Foreskin keratinocyte (primary cell): ENCODE measurements at places on chromosomes 12 and 14.

- no peak for DNase-seq
Observed at GRCh38 chr14:99478128-99478527, 2.5 kb downstream of the SETD3 start.

DNA sequence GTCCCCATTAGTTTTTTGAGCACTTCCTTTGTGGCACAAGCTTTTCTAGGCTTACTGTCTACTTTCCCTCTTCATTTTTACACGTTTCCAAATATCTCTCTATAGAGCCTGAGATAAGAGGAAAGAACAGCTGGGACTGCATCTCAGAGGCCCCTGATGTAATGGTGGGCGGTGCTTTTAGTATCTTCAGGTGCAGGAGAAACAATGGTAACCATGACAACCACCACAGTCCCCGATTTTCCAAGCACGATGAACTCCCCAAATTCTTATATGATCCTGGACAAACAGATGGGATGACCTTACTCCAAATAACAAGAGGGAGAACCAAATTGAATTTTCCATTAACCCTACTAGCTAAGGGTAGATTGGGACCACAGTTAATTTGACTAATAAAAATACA, 103.3 kb downstream of the AEBP2 start:
- DNase-seq: no peak

GRCh38 chr12:106598003-106598402, 15.2 kb downstream of the RFX4 start:
- DNase-seq: no peak

DNA sequence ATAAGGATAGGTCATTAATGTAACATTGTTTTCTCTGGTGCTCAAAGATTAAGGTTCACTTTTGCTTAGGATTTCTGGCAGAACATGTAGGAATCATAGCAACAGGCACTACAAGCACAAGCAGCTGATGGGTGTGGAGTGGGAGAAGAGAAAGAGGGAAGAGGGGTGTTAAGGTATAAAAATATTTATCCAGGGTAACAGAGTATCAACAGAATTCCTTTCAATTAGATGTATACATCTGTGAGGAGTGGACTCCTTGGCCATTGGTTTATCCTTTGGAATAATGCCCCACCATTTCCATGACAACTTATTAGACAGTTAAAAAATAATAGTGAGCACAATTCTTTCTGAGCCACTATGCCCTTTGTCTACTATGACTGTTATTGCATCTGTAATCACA, 388.3 kb upstream of the DDHD1 start:
- DNase-seq: no peak

DNA sequence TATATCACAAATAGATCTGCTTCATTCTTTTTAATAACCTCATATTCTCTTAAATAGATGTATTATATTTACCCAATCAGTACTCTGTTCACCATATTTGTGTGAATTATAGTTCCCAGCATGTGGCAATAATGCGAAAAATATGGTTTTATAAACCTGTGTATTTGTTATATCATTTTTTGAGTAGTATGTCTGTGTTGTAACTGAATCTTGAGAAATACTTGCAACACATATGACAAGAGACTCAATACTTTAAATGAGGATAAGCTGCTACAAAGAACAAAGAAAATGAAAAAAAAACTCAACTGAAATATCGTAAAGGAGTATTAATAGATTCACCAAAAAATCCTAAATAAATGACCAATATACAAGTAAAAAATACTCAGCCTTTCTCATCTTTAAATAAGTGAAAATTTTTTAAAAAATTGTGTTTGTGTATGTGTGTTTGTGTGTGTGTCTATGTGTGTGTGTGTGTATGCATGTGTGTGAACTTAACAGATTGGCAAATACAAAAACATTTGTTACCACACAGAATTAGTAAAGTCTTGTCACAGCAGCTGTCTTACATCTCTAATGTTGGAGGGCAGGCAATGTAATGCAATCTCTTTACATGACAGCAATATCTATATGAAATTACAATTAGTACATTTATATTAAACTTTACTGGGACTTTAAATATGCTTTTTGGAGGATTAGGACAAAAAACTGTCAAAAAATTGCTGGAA, 441.9 kb upstream of the MGAT4C start:
- no peak for DNase-seq

- DNase-seq: no peak
Observed at GRCh38 chr12:58918469-58918844, 1.8 kb downstream of the LRIG3 start.

DNA sequence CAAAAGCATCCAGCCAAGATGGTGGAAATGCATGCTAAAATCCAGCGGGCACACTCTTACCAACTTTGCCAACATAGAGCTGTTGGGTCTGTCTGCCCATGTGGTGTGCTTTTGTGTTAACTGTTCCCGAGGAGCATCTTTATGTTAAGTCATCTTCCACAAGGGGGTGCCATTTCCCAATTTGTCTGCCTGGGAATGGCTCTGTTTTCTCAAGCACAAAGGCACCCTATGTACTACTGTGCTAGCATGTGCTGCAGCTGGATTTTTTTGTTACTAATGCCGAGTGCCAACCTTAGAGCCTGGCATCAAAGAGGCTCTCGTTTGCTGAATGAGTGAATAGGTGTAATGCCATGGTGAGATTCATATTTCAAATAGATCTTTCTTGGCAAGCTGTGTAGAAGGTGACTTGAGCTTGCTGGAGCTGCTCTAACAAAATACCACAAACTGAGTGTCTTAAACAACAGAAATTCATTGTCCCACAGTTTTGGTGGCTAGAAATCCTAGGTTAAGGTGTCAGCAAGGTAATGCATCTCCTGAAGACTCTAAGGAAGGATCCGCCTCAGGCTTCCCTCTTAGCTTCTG, 74.3 kb downstream of the TRHDE start:
- DNase-seq: peak; percentile 23

- DNase-seq: no peak
Observed at GRCh38 chr12:78086553-78087362, 256.1 kb downstream of the NAV3 start.

GRCh38 chr14:104676694-104677511, 12.5 kb upstream of the INF2 start:
- no peak for DNase-seq

DNA sequence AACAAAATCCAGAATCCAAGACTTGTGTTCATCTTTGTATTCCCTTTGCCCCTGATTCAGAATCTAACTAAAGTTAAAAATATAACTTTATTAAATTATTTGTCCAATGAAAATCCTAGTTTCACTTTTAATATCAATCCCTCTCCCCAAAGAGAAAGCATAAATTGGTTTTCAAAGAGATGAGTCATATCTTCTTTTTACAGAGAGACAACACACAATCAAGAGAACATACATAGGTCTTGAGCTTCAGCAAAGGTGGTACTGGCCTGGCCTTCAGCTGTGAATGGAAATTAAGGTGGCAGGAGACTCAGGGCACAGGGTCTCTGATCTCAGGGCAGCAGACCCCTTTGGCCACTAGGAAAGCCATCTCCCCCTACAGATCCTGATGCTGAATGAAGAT, 4.3 kb upstream of the ASCL1 start:
- no peak for DNase-seq

DNA sequence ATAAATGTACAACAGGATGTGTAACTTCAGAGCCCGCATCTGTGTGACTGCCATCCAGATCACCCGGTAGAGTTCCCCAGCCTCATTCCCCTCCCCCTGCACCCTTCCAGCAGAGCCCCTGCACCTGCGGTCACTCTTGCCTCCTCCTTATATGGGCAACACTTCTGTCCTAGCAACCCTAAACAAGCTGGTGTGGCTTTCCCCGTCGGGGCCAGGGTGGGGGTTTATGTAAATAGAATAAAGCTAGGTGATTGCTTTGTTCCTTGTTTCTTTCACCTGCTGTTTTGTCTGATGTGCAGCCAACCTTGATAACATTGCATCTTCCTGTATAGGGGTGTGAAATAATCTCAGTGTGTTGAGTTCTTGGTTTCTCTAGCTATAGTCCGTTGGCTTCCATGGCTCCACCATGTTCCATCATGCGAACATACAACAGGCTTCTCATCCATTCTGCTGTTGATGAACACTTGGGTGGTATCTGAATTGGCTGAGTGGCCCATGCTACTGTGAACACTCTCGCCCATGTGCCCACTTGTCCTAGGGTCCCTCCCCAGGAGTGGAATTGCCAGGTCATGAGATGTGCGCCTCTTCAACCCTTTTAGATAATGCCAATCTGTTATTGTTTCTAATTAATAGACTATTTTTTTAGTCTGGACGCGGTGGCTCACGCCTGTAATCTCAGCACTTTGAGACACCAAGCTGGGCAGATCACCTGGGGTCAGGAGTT, 102.2 kb downstream of the KIF26A start:
- DNase-seq: no peak

DNA sequence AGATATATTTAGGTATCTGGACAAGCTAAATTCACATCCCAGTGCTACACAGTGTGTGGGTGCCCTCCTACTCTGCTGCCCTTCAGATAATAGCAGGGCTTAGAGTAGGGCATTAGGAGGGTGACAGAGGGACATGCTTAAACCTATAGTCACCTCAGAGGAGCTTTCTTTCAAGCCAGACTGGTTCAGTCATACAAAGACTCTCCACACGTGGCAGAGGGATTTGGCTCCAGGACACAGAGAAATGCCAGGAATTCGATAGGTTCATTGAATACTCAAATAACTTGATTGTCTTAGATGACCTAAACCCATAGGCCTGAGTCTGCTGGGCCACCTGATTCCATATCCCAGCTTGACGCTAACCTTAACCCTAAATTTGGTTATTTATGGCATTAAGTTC, 163.5 kb downstream of the TPH2 start:
- no peak for DNase-seq

DNA sequence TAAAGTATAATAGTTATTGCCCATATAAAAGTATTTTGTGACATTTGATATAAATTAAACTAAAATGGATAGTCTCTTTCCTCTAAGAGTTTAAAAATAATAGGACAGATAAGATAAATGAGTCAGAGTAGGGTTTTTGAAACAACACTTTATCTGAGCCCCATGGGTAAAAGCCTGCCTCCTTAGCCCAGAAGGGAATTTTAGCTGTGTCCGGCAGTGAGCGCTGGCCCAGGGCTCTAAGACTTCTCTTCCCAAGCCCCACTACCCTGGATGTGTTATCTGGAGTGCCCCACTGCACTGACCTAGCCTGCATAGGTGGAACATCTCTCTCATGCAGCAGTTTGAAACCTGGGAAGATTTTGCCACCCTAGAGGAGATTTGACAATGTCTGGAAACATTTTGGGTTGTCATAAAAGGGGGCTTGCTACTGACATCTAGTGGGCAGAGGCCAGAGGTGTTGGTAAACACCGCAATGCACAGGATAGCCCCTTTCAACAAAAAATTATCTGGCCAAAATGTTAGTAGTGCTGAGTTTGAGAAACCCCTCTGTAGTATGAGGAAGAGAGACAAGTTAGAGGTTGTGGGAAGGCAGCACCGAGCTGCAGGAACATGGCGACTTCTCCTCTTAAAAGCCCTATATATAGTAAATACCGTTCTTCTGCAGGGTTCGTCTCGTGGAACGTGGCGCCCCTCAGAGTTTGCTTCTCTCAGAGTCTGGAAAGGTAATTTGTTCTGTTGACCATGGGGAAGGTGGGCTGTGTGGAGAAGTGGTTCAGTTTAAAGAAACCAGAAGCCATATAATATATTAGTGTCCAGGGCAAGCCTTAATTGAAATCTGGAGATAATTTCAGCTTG, 29.3 kb upstream of the ATF1 start:
- no peak for DNase-seq

DNA sequence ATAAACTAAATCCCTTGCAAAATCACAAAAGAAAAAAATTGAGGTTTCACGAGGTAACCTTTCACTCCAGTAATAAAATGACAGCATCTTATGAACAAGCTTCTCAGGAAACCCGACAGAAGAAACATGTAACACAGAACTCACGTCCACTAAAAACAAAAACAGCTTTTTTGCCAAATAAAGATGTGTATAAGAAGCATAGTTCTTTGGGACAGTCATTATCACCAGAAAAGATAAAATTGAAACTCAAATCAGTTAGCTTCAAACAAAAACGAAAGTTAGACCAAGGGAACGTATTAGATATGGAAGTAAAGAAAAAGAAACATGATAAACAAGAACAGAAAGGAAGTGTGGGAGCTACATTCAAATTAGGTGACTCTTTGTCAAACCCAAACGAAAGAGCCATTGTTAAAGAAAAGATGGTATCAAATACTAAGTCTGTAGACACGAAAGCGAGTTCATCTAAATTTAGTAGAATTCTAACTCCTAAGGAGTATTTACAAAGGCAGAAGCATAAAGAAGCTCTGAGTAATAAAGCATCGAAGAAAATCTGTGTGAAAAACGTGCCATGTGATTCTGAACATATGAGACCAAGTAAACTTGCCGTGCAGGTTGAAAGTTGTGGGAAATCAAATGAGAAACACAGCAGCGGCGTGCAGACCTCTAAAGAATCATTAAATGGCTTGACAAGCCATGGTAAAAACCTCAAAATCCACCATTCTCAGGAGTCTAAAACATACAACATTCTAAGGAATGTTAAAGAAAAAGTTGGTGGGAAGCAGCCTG, 25.8 kb downstream of the RESF1 start:
- DNase-seq: no peak

GRCh38 chr14:46734286-46734685, 82.7 kb upstream of the RPL10L start:
- no peak for DNase-seq

DNA sequence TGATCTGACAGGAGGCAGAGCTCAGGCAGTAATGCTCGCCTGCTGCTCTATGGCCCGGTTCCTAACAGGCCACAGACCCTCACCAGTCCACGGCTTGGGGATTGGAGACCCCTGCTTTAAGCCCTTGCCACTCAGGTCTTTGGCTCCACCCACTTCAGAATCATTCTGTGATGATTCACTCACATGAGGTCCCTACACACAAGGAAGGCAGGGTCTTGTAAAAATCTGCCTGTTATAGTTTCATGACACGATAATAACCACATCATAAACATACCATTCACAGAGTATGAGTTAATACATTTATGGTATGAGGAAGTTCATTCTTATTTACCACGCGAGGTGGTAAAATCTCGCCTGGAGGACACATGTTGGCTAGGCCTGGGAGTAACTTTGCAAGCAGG, 29.0 kb upstream of the MAX start:
- DNase-seq: peak; percentile 88

DNA sequence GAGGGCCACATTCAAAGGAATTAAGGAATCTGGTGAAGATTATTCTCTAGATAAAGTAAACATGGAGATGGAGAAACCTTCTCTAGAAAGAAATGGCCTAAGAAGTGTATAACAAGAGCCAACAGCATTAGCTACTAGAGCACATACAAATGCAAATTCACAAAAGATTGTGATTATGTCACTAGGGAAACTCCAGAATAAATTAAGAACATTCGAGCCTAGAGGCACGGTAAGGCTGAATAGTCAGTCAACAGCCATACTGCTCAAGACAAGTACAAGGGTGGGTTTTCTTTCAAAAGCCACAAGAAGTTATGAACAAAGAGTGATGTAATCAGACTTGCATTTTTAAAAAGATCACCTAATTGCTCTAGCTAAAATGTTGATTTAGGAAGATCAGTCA, 25.4 kb downstream of the PPP4R3A start:
- no peak for DNase-seq
